ENCODE measurements at places on chromosomes 6 and 20.

DNA sequence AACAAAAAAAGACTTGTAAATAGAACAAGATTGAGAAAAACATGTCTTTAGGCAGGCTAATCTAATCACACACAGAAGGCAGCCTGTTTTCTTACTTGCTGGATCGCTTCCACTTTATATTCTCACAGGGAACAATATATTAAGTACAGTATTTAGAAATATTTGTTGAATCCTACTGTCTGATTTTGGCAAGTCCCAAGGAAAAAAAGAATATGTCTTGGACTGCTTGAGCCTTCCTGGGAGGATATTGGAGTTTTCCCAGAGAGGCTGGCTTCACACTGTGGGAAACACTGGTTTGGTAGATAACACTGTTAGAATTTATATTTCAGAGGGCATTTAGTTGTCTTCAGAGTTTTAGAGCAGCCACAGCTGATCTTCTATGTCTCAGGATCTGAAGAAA is 229.7 kb downstream of the PRL start:
- DNase-seq = no peak

GRCh38 chr20:13025181-13025580 is 16.4 kb downstream of the SPTLC3 start:
- no peak for DNase-seq

DNA sequence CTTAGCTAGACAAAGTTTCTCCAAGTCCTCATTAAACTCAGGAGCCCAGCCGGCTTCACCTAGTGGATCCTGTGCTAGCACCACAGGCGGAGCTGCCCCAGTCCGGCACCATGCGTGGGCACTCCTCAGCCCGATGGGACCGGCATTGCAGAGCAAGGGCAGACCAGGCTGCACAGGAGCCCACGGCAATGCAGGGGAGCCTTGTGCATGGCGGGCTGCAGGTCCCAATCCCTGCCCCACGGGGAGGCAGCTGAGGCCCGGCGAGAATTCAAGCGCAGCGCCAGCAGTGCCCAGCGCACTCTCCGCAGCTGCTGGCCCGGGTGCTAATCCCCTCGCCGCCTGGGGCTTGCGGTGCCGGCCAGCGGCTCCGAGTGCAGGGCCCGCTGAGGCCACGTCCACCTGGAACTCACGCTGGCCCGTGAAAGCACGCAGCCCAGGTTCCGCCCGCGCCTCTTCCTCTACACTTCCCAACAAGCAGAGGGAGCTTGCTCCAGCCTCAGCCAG is 292.3 kb upstream of the EYS start:
- no peak for DNase-seq

DNA sequence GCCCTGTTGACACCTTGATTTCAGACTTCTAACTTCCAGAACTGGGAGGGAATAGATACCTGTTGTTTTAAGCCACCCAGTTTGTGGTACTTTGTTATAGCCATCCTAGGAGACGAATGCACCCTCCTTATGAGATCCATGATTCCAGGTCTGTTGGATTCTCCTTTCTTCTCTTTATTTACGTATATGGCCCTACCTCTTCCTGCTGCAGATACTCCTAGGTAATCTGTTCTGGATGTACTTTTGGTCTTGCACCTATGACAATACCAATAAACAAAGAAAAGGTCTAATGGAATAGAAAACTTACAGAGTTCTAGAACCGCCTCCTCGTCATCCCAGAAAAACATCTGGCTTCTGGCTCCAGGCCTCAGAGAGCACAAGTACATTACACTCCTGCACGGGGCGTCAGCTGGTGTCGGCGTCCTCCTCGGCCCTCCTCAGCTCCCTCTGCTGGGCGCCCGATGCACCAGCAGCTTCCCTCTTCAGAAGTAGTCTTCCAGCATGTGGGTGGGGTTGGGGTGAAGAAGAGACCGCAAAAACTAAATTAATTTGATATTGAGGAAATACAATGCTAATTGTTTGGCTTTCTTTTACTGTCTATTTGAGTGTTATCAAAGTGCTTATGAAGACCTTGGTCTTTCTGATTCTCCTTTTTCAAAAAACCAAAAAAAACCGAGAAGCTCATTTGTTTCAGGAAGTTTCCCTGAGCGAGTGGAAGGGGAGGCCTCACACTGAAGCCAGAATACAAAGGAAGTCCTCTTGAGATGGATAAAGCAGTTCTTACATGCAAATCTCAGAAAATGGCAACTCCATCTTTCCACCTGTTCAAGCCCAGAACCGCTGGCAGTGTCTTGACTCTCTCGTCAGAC is 9.7 kb upstream of the ATXN1 start:
- DNase-seq = no peak

GRCh38 chr6:145809211-145809610 is 5.4 kb downstream of the FBXO30 start:
- no peak for DNase-seq

GRCh38 chr20:38293491-38294065 is 10.4 kb upstream of the BPI start:
- DNase-seq = no peak

- DNase-seq = no peak
These were observed 846.4 kb upstream of the EYS start for GRCh38 chr6:66553441-66553840.

DNA sequence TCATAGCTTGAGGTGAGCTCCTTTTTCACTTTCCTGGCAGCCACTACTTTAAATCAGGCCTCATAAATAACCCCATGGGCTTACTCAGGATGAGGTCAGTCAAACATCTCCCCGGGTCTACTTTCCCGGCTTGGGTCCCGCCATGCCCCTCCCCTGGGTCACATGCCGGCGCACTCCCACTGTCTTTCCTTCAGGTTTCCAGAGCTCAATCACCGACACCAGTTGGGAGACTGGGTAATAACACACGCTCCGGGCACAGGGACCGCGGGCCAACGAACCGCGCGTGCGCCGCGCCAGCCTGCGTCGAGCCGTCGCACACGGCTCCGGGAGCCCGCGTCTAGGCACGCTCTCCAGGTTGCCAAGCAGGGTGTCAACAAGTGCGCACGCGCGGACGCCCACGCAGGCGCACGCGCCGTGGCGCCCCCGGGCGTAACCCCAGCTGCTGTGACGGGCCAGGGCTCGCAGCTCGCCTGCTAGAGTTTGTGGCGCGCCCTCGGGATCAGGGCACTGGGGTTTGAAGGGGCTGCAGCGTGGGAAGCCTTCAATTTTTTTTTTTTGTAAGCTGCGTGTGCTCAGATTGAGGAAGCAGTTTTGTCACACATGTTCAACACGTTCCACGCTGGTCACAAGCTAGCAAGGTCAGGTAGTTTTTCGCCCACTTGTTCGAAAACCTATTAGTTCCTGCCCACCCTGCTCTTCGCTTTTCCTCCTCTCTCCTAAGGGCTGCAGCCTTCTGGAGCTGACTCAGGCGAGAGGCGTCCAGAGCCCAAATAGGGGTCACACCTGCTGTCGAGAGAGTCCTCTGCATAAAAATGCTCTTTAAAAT is 31.8 kb downstream of the TFAP2B start:
- no peak for DNase-seq

DNA sequence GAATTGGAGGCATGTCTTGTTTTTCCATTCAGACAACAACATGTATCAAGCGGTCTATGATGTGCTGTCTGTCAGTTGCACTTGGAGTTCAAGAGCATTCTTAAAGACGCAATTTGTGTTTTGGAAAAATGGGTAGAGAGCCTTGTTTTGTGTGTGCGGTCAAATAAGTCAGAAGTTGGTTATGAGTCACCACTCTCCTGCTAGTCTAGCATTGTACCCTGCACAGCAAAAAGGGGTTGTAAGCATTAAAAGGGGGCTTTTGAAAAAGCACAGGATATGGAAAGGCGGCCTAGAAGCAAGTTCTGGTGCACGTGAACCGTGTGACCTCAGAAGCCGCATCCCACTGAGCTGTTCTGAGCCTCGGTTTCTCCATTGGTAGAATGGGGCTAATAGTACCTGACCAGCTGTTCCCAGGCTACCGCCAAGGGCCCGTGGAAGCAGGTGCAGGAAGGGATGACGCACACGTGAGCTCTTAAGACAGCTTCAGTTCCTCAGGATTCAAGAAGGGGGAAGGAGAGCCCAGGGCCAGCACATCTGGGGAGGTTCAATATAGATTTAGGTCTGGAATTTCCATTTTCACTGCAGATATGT is 61.6 kb upstream of the SNX9 start:
- DNase-seq = no peak

GRCh38 chr6:108142240-108142639 is 23.6 kb upstream of the NR2E1 start:
- DNase-seq = no peak

- no peak for DNase-seq
These were observed 11.5 kb downstream of the TMEM63B start for GRCh38 chr6:44138717-44139350.

DNA sequence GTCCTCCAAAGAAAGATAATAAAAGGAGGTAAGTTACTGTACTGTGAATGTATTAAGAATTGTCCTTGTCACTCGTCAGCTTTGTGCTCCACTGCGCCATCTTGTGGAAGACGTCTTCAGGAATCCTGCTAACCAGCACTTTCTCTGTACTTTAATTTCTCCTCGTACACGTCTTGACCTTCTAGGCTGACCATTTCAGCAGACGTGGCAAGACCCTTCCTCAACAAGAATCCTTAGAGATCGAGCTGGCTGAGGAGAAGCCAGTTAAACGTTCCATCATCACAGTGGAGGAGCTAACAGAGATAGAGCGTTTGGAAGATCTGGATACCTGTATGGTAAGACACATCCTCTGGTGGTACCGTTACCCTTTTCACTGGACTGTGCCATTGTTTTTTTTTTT is 95.5 kb upstream of the SCGN start:
- no peak for DNase-seq

Data from GOT3 (cell line).